ENCODE measurements at places on chromosomes 16 and 17.

- no peak for DNase-seq
Measured at GRCh38 chr17:45908460-45908859, 14.1 kb downstream of the MAPT start.

- no peak for DNase-seq
Measured at GRCh38 chr16:19860166-19861041, 24.2 kb downstream of the GPRC5B start.

DNA sequence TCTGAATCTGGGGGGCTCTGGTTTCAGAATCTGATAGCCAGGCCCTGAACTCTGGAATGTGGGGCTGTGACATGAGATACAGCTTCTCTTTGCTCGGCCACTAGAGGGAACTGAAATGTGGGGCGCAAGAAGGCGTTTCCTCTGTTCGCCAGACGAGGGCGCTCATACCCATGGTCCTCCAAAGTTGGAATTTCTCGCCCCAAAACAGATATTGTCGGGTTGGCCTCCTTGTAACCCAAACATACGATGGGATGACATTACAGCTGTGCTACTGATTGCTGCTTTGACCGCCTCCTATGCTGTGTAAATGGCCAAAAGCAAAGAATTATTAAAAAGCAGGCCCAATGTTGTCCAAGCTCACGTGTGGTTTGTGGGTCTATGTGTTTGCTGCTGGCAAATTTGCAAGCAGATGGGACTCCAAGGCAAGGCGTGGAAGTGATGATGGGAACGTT lies 13.1 kb upstream of the MSI2 start:
- peak; percentile 62 for DNase-seq

GRCh38 chr17:78644224-78644623 lies 67.0 kb upstream of the DNAH17 start:
- DNase-seq = no peak

DNA sequence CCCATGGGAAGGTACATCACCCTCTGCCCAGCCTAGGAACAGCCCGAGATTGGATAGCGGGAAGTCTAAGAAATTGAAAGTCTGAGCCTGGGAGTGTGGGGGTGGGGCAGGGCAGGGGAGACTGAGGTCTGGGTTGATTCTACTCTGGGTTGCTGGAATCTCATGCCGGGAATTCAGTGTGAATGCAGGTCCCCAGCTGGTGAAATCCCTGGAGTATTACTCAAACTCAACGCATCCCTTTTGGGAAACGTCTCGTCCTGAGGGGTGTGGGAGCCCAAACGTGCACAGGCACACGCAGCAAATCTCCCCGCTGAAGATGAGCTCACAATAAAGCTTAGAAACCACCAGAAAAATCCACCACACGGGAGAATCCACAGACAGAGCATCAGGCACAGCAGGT lies 55.4 kb downstream of the SOCS1 start:
- DNase-seq = no peak

GRCh38 chr17:81295676-81296381 lies 722 bp upstream of the SLC38A10 start:
- no peak for DNase-seq

DNA sequence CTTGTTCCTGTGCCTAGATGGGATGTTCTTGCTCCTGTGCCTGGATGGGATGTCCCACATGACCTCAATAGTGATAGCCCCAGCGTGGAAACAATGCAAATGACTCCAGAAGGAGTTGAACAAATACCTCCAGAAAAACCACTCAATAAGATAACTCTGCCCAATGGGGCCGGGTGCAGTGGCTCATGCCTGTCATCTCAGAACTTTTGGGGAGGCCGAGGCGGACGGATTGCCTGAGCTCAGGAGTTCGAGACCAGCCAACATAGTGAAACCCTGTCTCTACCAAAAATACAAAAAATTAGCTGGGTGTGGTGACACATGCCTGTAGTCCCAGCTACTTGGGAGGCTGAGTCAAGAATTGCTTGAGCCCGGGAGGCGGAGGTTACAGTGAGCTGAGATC lies 15.2 kb upstream of the LITAF start:
- no peak for DNase-seq

GRCh38 chr16:20818929-20819585 lies 12.7 kb downstream of the REXO5 start:
- no peak for DNase-seq

DNA sequence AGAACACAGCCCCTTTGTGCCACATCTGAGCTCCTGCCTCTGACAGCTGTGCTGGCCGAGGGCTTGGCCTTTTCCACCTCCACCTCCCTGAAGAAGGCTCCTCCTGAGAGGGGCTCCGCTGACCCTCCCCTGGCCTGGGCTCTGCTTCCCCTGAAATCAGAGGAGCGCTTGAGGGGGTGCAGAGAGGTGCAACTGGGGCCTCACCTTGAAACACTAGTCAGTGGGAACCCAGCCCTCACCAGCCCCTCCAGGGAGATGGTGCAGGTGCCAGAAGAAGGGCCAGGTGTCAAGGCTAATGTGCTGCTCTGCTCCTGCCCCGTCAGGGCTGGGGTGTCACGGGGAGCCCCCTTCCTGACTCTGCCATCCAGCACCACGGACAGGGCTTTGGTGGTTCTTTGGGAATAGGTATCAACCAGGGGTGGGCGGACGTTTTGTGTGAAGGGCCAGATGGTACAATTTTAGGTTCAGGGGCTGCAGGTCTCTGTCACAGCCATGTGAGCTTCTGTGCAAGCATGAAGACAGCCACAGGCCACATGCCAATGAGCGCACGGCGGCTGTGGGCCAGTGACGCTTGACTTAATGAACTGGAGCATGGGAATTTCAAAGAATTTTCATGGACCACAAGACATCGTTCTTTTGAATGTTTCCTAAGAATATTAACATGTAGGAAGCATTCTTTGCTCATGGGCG lies 2.1 kb upstream of the ZG16B start:
- DNase-seq = no peak

All from stimulated activated CD8-positive, alpha-beta memory T cell treated with anti-CD3 and anti-CD28 coated beads, Interleukin-7, amount 100 ng/mL, for 1 hour (primary cell).